ENCODE measurements at places on chromosomes 4 and X. TPM values are rescaled to one million over a fixed set of nuclear protein-coding genes. Genes with fewer than 3 reads are reported as not detected.

The NBDY gene
- total RNA-seq = 17.2 TPM

The NDNF gene
- 60.1 TPM for total RNA-seq

The EDA2R gene
- total RNA-seq = 1.7 TPM

The ARSJ gene
- total RNA-seq = 3.1 TPM

The DCHS2 gene
- total RNA-seq = 7.9 TPM

The CEP135 gene
- total RNA-seq = 11.0 TPM

DNA sequence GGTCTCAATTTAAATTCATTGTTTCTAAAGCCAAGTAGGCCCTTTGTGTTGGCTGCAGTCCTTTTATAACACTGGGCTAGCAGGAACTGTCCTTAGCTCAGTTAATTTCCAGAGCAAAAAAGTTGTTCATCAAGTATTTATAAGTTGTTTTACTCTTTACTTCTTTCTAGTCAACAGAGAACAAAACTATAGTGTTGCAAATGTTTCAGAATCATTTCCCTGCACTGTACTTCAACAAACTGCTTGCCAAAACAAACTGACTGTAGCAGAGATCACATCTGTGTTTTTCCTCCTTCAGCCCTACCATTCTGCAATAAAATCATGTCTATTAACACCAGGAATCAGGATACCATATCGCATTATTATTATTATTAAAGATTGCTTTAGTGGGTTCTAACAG is 168.5 kb upstream of the SH3RF1 start:
- H3K36me3 ChIP-seq = peaks cover 3% of the 10 kb centered on the region
- H3K27me3 ChIP-seq = no peaks in the 10 kb centered on the region
- DNase-seq = peak; percentile 47
- peaks cover 8% of the 10 kb centered on the region for H3K4me1 ChIP-seq
- no peak overlapping the region for H3K4me3 ChIP-seq

DNA sequence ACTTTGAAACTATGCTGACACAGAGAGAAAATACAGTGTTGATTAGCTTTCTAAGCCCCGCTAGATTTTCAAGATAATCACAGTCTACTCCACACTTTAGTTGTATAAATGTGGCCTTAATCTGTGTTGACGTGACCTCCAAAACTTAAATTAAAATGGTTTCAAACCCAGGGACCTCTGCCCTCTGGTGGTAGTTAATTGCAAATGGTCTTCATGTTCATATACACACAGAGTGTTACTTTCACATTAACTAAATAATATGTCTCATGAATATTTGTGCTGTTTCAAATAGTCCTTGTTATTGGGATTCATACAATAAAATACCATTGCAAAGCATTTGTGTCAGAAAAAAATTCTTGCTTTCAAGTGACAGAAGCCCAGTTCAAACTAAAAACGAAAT is 64.3 kb downstream of the TASL start:
- no peaks in the 10 kb centered on the region for H3K27me3 ChIP-seq
- no peak overlapping the region for H3K4me3 ChIP-seq
- no peaks in the 10 kb centered on the region for H3K4me1 ChIP-seq
- no peaks in the 10 kb centered on the region for H3K36me3 ChIP-seq
- no peak overlapping the region for H3K27ac ChIP-seq

- H3K36me3 ChIP-seq = no peaks in the 10 kb centered on the region
- no peak overlapping the region for H3K27ac ChIP-seq
- no peak overlapping the region for H3K4me3 ChIP-seq
- DNase-seq = no peak
- H3K4me1 ChIP-seq = peaks cover 7% of the 10 kb centered on the region
- H3K27me3 ChIP-seq = no peaks in the 10 kb centered on the region
These were observed 139.7 kb downstream of the LRBA start for GRCh38 chr4:150875367-150875766.

- no peak overlapping the region for H3K27ac ChIP-seq
- peak; percentile 76 for DNase-seq
- H3K36me3 ChIP-seq = no peaks in the 10 kb centered on the region
- peaks cover 16% of the 10 kb centered on the region for H3K4me1 ChIP-seq
- peaks cover 80% of the 10 kb centered on the region for H3K27me3 ChIP-seq
These were observed 4.7 kb upstream of the NKX6-1 start for GRCh38 chr4:84503495-84504437.

DNA sequence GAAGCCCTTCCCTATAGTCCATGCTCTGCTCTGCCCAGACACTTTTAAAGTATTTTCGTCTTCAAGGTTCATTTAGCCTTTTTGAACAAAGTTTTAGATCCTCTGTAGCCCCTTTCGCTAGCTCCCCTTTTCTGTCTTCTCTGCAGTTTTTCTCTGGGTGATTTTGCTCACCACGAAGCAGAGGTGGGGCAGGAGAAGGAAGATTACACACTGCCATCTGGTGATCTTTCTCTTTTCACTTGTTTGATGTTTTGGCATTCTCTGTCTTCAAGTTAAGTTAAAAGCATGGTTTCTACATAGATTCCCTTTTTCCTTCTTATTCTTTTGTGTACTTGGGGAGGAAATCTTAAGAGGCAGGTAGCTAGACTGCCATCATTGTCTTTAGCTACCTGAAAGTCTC is 43.9 kb downstream of the CC2D2A start:
- no peak overlapping the region for H3K4me3 ChIP-seq
- H3K27ac ChIP-seq = no peak overlapping the region
- H3K27me3 ChIP-seq = no peaks in the 10 kb centered on the region

DNA sequence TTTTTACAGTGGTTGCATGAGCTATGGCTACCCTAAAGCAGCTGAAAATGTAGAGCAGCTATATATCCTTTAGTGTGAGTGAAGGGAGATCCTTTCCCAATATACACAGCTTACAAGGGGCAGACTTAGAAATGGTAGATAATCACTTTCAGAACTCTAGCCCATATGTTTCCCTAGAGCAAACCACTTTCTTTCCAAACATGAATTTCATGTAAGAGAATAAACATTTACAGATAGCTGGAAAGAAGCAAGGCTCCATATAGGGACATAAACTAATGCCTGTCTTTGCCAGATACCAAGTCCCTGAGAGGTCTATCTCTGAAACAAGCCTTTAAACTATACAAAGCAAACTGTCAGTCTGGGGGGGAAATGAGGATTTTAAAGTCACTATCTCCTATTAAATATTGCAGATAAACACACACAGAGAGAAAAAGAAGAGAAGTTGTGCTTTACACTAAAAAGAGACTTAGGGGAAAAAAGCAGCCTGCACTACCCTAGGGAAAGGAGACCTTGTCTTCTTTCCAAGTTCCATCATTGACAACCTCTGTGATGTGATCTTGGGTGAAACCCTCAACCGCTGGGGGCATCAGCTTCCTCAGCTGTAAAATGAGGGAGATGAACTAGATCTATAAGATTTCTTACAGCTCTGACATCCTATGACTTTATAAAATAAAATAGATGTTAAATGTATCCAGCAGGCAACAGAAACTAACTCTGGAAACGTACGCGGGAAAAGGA is 73.6 kb downstream of the TMEM156 start:
- H3K27ac ChIP-seq = no peak overlapping the region
- H3K4me3 ChIP-seq = no peak overlapping the region
- no peaks in the 10 kb centered on the region for H3K4me1 ChIP-seq
- DNase-seq = no peak
- H3K36me3 ChIP-seq = no peaks in the 10 kb centered on the region

- H3K27me3 ChIP-seq = no peaks in the 10 kb centered on the region
- no peak overlapping the region for H3K27ac ChIP-seq
- H3K36me3 ChIP-seq = no peaks in the 10 kb centered on the region
- peak overlapping the region; percentile 57 for H3K4me3 ChIP-seq
- H3K4me1 ChIP-seq = peaks cover 3% of the 10 kb centered on the region
- no peak for DNase-seq
These were observed 13.6 kb upstream of the TMEM156 start for GRCh38 chr4:39045827-39046221.

GRCh38 chr4:148044912-148045352 is 313.0 kb downstream of the ARHGAP10 start:
- peaks cover 5% of the 10 kb centered on the region for H3K4me1 ChIP-seq
- no peaks in the 10 kb centered on the region for H3K27me3 ChIP-seq
- no peak for DNase-seq
- no peak overlapping the region for H3K27ac ChIP-seq

DNA sequence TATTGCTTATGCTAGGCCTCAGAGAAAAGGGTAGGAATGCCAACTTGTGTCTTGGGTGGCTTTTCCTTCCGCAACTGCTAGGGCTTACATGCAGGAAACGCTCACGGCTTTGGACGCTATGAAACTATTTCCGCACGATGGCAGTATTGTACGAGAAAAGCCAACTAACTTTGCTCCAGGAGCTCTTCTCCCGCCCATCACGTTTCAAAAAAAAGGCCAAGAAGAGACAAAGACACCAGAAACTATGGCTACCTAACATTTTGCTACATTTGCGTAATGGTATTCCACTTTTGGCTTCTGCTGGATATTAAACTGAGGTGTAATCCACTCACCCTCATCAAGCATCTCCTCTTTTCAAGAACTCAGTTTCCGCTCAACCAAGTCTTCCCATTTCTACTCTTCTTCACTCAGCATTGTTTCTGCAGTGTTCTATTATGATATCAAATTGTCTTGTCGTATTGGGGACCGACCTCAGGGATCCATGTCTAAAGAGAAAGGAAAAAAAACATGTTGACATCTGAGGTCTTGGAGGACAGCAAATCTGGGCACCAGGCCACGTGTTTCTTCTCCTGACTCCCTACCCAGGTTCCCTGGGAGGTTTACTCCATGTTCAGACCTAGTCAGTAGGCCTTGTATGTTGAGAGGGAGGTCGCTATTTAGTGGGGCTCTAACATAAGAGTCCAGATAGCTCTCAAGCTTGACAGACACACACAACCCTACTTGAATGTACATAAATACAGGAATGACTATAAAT is 239.4 kb upstream of the STK26 start:
- no peak overlapping the region for H3K27ac ChIP-seq
- no peaks in the 10 kb centered on the region for H3K27me3 ChIP-seq
- peaks cover 5% of the 10 kb centered on the region for H3K4me1 ChIP-seq
- no peak for DNase-seq
- H3K36me3 ChIP-seq = no peaks in the 10 kb centered on the region

GRCh38 chr4:11628093-11628725 is 199.5 kb upstream of the HS3ST1 start:
- no peak for DNase-seq
- H3K27me3 ChIP-seq = no peaks in the 10 kb centered on the region
- no peak overlapping the region for H3K4me3 ChIP-seq
- H3K36me3 ChIP-seq = no peaks in the 10 kb centered on the region
- no peak overlapping the region for H3K27ac ChIP-seq
- H3K4me1 ChIP-seq = no peaks in the 10 kb centered on the region

GRCh38 chr4:76892601-76893000 is 5.3 kb downstream of the SOWAHB start:
- H3K36me3 ChIP-seq = no peaks in the 10 kb centered on the region
- H3K27ac ChIP-seq = no peak overlapping the region
- H3K4me1 ChIP-seq = peaks cover 14% of the 10 kb centered on the region
- DNase-seq = no peak
- H3K27me3 ChIP-seq = peaks cover 25% of the 10 kb centered on the region

DNA sequence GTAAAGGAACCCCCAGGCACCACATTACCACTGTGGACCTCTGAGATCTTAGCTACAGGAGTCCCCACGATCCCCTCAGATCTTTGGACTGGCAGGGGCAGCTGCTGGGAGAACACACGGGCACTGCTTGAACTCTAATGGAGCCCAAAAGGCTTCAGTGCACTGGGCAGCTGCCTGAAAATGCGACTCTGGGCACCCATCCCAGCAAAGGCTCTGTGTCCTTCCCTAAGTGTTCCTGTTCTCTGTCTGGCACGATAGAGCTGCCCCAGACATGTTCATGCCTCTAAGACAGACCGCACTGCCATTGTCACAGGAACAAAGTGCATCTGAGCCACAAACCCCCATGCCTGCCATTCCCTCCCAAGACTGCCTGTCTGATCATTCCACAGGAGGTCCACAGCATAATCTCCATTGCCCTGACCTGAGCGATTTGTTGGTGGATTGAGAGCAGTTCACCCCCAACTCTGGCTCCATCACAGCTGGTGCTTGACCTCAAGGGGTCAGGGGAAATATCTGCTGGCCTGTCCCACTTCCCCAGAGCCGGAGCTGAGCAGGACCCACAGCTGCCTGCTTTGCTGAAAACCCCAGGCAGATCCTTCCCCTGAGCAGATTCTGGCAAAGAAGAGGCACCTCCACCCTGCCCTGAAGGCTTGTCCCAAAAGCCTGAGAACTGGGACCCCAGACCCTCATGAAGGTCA is 436.0 kb upstream of the INTU start:
- no peaks in the 10 kb centered on the region for H3K36me3 ChIP-seq
- H3K4me1 ChIP-seq = no peaks in the 10 kb centered on the region
- H3K27me3 ChIP-seq = no peaks in the 10 kb centered on the region
- no peak overlapping the region for H3K4me3 ChIP-seq
- DNase-seq = no peak

Data from spinal cord (tissue), 10 donors.